ENCODE measurements at places on chromosomes 1 and 21.
A peak's percentile ranks its signal among the peaks of the same experiment; 100 is the strongest.

DNA sequence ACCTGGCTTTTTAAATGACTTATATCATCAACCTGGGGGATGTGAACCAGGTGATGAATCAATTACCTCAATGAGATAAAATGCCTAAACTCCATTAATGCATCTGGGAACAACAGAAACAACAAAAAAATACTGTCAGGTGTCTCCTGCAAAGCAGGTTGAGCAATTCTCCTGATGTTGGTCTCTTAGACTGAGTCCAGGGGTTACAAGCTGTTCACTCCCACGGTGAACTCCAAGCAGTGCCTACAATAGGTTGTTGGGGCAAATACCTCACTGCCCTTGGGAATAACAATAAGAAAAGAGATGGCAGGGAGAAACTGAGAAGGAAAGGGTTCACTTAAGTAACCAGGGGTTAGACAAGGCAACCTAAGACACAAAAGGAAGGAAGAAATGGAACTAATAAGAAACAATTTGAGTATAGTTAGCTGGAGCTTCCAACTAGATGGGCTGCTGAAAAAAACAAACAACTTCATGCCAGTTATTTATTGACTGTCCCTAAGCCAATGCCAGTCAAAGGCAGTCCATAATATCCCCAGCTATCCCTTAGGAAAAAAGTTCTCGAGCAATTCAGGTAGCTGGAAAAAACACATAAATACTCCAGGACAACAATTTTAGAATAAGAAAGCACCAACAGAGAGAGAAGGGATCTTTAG lies 97.6 kb upstream of the MAGI3 start:
- H3K4me3 ChIP-seq = no peak overlapping the region
- H3K27me3 ChIP-seq = no peaks in the 10 kb centered on the region
- no peak overlapping the region for H3K27ac ChIP-seq
- no peaks in the 10 kb centered on the region for H3K36me3 ChIP-seq
- no peak for DNase-seq

DNA sequence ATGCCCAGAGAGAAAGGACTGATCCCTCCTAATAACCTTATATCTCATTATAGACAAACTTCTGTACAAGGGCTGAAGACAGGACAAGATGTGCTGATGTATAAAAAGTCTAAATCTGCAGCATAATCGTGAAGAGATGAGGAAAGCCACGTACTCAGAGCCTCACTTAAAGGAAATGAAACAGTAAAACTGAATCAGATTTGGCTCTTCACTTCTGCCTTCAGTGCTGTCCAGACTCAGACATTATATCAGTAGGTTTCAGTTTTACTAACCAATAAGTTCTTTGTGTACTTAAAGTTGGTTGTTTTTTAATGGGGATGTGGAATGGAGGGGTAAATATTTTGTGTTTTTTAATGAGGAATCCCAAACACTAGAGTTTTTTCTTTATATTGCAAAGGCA lies 45.3 kb upstream of the RGS1 start:
- H3K4me1 ChIP-seq = peaks cover 8% of the 10 kb centered on the region
- H3K27ac ChIP-seq = no peak overlapping the region
- no peak overlapping the region for H3K4me3 ChIP-seq

- no peaks in the 10 kb centered on the region for H3K4me1 ChIP-seq
- no peak for DNase-seq
- H3K27me3 ChIP-seq = no peaks in the 10 kb centered on the region
- no peak overlapping the region for H3K4me3 ChIP-seq
- no peak overlapping the region for H3K27ac ChIP-seq
These were observed 4.0 kb downstream of the DIRAS3 start for GRCh38 chr1:68046423-68046822.

GRCh38 chr21:33480481-33481103 lies 818 bp upstream of the TMEM50B start:
- H3K27ac ChIP-seq = peak overlapping the region; percentile 94
- no peak for DNase-seq
- H3K4me3 ChIP-seq = peak overlapping the region; percentile 93
- no peaks in the 10 kb centered on the region for H3K36me3 ChIP-seq
- H3K27me3 ChIP-seq = no peaks in the 10 kb centered on the region

GRCh38 chr1:115991909-115992308 lies 15.6 kb downstream of the SLC22A15 start:
- H3K27ac ChIP-seq = no peak overlapping the region
- H3K27me3 ChIP-seq = no peaks in the 10 kb centered on the region
- H3K36me3 ChIP-seq = no peaks in the 10 kb centered on the region
- no peak for DNase-seq

- no peaks in the 10 kb centered on the region for H3K4me1 ChIP-seq
- H3K27me3 ChIP-seq = no peaks in the 10 kb centered on the region
- DNase-seq = no peak
- no peak overlapping the region for H3K4me3 ChIP-seq
- no peak overlapping the region for H3K27ac ChIP-seq
These were observed 60.1 kb upstream of the PTGS2 start for GRCh38 chr1:186740324-186740723.

DNA sequence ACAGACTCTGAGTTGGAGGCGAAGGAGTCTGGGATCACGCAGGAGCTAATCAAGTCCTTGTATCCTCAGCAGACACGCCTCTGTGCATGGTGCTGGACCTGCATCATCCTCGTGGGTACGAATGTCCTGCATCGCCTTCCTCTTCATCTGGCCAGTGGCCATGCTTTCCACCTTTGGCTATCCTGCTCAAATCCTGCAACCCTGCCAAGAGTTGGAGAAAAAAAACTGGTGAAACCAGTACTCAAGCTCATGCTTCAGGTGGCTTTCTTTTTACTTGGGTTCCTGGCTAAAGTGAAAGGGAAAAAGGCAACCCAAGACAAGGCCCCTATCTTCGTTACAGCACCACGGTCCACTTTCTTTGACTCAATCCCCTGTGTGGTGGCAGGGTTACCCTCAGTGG lies 8.9 kb downstream of the SETSIP start:
- no peak overlapping the region for H3K27ac ChIP-seq
- H3K27me3 ChIP-seq = no peaks in the 10 kb centered on the region
- H3K4me1 ChIP-seq = no peaks in the 10 kb centered on the region
- no peaks in the 10 kb centered on the region for H3K36me3 ChIP-seq
- no peak for DNase-seq
- no peak overlapping the region for H3K4me3 ChIP-seq

- no peak overlapping the region for H3K27ac ChIP-seq
- H3K4me1 ChIP-seq = peaks cover 5% of the 10 kb centered on the region
- H3K36me3 ChIP-seq = no peaks in the 10 kb centered on the region
- no peaks in the 10 kb centered on the region for H3K27me3 ChIP-seq
These were observed 8.6 kb upstream of the IL20 start for GRCh38 chr1:206856674-206857464.

DNA sequence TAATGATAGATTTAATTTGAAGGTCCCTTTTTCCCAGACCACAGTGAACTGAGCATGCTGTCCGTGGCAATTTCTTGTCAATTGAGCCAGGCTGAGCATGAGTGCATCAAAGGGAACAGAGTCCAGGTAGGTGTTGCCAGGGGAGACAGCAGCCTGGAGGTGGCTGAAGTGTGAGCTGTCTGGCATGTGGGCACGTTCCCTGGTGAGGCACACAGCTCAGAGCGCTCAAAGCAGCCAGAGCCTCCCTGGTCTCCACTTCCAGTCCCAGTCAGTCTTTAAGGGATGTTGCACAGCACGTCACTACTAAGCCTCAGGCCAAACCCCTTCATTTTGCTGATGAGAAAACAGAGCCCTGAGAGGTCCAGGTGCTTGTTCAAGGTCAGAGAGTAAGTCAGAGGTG lies 251.4 kb downstream of the MATN1 start:
- no peak overlapping the region for H3K4me3 ChIP-seq
- H3K4me1 ChIP-seq = no peaks in the 10 kb centered on the region
- DNase-seq = no peak
- no peak overlapping the region for H3K27ac ChIP-seq

GRCh38 chr1:236997361-236997760 lies 6.9 kb downstream of the MT1HL1 start:
- H3K4me3 ChIP-seq = no peak overlapping the region
- no peaks in the 10 kb centered on the region for H3K4me1 ChIP-seq
- no peaks in the 10 kb centered on the region for H3K27me3 ChIP-seq
- no peak for DNase-seq
- no peaks in the 10 kb centered on the region for H3K36me3 ChIP-seq
- H3K27ac ChIP-seq = no peak overlapping the region

- peak; percentile 13 for DNase-seq
- H3K4me1 ChIP-seq = peaks cover 13% of the 10 kb centered on the region
- H3K36me3 ChIP-seq = no peaks in the 10 kb centered on the region
- no peaks in the 10 kb centered on the region for H3K27me3 ChIP-seq
- peak overlapping the region; percentile 69 for H3K4me3 ChIP-seq
- H3K27ac ChIP-seq = peak overlapping the region; percentile 78
These were observed 46.6 kb downstream of the VPS26C start for GRCh38 chr21:37220433-37220980.

DNA sequence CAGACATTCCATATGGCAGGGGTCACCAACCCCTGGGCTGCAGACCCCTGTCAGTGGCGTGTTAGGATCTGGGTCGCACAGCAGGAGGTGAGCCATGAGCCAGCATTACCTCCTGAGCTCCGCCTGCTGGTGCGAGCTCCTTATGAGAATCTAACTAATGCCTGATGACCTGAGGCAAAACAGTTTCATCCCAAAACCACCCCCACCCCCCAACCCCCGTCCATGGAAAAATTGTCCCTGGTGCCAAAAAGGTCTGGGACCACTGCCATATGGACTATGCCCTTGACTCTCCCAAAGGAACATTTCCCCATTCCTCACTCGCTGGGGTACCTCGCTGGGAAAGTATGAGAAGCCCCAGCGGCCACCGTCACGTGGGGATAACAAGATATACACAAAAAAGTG lies 6.4 kb upstream of the CPT2 start:
- H3K27me3 ChIP-seq = no peaks in the 10 kb centered on the region
- H3K4me1 ChIP-seq = no peaks in the 10 kb centered on the region
- H3K27ac ChIP-seq = no peak overlapping the region
- no peak for DNase-seq
- no peaks in the 10 kb centered on the region for H3K36me3 ChIP-seq
- no peak overlapping the region for H3K4me3 ChIP-seq

- H3K4me3 ChIP-seq = no peak overlapping the region
- no peaks in the 10 kb centered on the region for H3K27me3 ChIP-seq
- H3K36me3 ChIP-seq = no peaks in the 10 kb centered on the region
- H3K4me1 ChIP-seq = no peaks in the 10 kb centered on the region
- DNase-seq = no peak
These were observed 14.6 kb upstream of the TENT5C start for GRCh38 chr1:117591252-117591651.

- no peak for DNase-seq
- no peaks in the 10 kb centered on the region for H3K4me1 ChIP-seq
- no peaks in the 10 kb centered on the region for H3K27me3 ChIP-seq
These were observed 64.8 kb downstream of the SLX9 start for GRCh38 chr21:45004481-45005247.

GRCh38 chr1:215786997-215787396 lies 219.9 kb downstream of the KCTD3 start:
- DNase-seq = no peak
- no peak overlapping the region for H3K4me3 ChIP-seq
- no peak overlapping the region for H3K27ac ChIP-seq
- no peaks in the 10 kb centered on the region for H3K36me3 ChIP-seq
- no peaks in the 10 kb centered on the region for H3K27me3 ChIP-seq
- H3K4me1 ChIP-seq = no peaks in the 10 kb centered on the region

- no peaks in the 10 kb centered on the region for H3K36me3 ChIP-seq
- H3K4me3 ChIP-seq = no peak overlapping the region
- DNase-seq = no peak
- no peak overlapping the region for H3K27ac ChIP-seq
These were observed 2.5 kb upstream of the TMEM9 start for GRCh38 chr1:201156819-201157218.

Measured in effector memory CD4-positive, alpha-beta T cell (primary cell).